Muscle of leg (tissue), 16 donors: ENCODE measurements at places on chromosomes 13 and 19.
A peak's percentile ranks its signal among the peaks of the same experiment; 100 is the strongest.

GRCh38 chr13:65339241-65339640 lies 1890.9 kb downstream of the PCDH9 start:
- DNase-seq, result no peak

GRCh38 chr19:3958836-3959765 lies 11.8 kb downstream of the DAPK3 start:
- no peak for DNase-seq

GRCh38 chr13:93001866-93002461 lies 224.6 kb upstream of the GPC6 start:
- DNase-seq, result no peak

DNA sequence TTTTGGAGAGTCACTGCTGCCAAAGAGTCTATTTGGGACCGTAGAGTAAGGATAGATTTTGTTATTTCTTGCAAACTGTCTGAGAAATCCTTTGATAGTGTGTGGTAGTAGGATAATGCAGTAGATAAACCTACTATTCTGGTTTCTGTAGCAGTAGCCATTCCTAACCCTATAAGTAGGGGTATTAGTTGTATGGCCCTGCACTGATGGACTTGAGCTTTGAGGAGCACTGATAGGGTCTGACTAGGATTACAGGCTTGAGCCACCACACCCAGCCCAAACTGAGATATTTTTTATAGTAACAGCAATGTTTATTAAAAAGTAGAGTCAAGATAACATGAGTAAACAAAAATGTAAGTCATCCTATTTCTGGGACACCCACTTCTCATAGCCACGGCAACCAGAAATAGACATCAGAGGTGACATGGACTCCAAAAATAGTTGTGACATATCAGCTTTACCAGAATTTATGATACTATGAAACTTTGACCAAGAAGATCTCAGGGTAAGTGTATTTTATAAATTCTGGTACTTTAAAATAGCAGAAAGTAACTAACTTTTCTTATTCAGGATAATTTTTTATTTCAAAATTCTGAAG lies 479.1 kb downstream of the SUCLA2 start:
- no peak for DNase-seq

- no peak for DNase-seq
Measured at GRCh38 chr19:1483131-1483978, 4.3 kb upstream of the C19orf25 start.

DNA sequence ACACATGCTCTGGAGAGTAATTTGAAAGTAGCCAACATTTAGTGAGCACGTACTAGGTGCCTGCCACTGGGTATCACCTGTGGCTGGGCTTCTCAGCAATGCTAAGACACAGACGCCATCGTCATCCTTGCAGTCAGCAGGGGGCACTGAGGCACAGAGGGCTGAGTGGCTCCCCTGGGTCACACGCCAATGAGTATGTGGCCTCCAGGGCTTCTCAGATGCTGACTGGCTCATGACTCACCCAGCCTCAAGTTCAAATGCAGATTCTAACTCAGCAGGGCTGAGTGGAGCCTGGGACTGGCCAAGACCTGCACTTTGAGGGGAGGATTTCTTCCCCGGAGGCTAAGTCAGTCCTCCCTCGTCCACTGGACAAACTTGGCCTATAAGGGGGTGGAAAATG lies 115.1 kb upstream of the CACNA1A start:
- DNase-seq, result no peak

DNA sequence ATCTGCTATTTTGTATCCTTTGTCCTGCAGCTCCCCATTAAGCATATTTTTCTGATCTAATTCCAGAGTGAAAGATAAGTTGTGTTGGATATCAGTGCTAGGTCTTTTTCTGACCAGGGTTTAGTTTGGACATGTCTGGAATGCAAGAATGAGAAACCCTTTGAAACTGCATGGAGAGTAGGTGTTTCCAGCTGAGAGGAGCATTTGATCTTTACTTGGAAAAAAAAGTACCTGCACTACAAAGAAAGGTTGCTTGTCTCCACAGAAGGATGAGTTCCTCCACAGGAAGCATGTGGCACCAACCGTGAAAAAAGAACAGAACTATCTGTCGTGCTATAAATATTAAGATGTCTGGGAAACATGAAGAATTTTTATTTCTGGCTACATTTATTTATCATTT lies 36.6 kb upstream of the MED4 start:
- DNase-seq, result no peak

GRCh38 chr19:48244281-48244680 lies 11.4 kb downstream of the CARD8 start:
- no peak for DNase-seq

DNA sequence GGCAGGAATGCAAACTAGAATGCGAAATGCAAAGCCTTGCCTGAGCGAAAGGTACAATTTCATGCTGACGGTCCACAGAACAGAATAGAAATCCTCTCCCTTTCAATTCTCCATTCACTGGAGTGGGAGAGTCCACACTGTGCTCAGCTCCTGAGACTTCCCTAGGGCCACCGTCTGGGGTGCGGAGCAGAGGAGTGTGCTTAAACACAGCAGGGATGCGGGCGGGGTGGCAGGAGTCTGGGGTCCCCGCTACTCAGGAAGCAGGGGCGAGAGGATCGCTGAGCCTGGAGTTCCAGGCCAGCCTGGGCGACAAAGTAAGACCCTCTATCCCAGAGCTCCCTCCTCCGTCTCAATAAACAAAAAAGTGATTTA lies 552 bp upstream of the ZNF816 start:
- peak; percentile 33 for DNase-seq

DNA sequence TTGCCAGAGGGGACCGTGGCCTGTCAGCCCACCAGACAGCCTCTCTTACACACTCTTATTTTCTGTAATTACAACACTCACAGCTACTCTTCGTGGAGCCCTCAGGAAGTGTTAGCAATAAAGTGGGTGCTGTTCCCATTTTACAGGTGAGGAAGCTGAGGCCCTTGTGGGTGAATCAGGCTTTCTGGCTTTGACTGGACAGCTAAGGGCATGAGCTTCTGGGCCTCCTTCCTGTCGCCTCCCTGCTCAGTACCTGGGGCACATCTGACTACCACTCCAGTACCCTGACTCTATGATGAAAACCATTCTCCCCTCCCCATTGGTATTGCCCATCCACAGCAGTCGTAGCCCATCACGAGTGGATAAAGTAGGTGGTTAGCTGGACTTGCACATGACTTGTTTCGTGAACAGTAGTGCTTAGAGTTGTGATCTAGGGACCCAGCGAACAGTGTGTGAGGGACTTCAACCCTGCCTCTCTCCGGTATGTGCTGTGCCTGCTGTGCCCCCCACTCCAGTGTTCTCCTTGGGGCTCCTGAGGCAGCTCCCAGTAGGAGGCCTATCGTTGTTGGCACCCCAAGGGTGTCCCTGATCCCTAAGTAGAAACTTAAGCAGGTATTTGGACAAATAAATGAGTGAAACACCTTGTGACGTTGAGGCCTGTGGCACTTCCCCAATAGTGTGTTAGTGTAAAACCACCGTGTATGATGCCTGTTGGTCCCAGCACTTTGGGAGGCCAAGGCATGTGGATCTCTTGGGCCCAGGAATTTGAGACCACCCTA lies 38.6 kb downstream of the GATAD2A start:
- no peak for DNase-seq

DNA sequence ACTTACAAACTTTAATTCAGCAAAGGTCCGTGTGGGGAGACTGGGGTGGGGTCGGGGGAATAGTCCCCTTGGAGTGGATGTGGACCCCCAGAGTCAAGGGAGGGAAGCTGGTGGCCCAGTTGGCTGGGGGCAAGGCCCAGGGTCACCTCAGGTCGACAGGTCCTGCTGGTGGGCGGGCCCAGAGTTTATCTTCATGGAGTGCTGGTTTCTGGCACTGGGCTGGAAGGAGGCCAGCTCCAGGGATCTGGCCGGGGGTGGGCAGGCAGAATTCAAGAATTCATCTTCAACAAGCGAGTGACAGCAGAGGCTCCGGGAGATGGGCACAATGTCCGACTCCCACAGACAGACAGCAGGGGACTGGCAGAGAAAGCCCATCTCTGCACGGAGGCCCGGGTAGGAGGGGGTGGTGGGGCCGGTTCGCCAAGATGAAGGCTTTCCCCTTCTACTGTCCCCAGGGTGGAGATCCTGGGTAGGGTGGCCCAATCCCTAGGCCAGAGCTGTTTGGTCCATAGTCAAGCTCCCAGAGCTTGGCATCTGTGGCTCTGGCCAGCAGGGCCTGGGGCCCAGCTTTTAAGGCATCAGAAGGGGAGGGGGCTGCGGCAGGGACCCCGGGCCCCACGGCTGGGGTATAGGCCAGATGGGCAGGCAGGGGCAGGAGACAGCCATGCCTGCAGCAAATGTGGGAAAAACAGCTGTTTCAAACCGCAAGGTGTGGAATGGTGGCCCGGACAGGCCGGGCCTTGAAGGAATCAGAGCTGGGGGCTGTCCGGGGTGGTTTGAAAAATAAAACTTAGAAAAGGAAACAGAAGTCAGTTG lies 622 bp upstream of the FDX2 start:
- no peak for DNase-seq

DNA sequence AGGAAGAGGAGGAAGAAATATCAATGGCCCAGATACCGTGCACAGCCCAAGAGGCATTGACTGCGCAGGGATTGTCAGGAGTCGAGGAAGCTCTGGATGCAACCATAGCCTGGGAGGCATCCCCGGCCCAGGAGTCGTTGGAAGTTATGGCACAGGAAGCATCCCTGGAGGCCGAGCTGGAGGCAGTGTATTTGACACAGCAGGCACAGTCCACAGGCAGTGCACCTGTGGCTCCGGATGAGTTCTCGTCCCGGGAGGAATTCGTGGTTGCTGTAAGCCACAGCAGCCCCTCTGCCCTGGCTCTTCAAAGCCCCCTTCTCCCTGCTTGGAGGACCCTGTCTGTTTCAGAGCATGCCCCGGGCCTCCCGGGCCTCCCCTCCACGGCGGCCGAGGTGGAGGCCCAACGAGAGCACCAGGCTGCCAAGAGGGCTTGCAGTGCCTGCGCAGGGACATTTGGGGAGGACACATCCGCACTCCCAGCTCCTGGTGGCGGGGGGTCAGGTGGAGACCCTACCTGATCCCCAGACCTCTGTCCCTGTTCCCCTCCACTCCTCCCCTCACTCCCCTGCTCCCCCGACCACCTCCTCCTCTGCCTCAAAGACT lies 36.0 kb downstream of the KEAP1 start:
- no peak for DNase-seq

GRCh38 chr13:26463296-26463695 lies 94.2 kb upstream of the WASF3 start:
- DNase-seq, result no peak

- peak; percentile 86 for DNase-seq
Measured at GRCh38 chr19:947707-948539, 22.1 kb downstream of the ARID3A start.

- peak; percentile 94 for DNase-seq
Measured at GRCh38 chr19:29666578-29667386, 1.5 kb downstream of the PLEKHF1 start.

DNA sequence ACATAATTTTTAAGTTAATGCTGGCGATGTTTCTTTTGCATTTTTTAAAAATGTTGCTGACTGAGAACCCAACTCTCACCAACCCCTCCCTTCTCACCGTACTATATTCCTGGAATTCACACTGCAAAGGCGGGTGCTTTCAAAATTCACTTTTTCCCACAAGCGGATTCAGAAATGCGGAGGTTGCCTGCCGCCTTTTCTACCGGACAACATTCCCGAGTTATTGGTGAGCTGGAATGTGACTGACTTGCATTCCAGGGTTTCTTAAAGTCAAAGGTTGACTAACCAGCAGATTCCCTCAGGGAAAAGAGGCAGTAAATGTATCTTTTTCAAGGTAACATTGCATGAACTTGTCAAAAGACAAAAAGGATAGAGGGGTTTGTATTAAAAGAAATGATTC lies 113.3 kb downstream of the RAB20 start:
- DNase-seq, result no peak

GRCh38 chr13:107518292-107518691 lies 697.0 kb downstream of the LIG4 start:
- peak; percentile 11 for DNase-seq

- no peak for DNase-seq
Measured at GRCh38 chr19:13670846-13671245, 93.5 kb upstream of the MRI1 start.

DNA sequence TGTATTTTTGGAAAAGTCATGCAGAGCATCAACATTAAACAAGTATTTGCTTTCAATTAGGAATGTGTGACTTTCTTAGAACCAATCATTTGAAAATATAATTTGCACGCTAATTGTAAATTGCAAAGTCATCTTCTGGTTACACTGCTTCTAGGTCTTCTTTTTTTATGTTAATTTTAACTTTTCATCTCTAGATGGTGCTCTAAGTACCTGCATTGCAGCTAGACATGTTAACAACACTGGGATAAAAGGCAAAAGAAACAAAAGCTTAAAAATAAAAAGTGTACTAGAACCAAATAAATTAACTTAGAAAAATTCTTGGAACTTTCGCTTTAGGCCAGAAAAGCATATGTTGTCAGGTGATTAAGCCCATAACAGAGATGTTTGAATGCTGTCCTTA lies 2758.2 kb downstream of the PCDH9 start:
- DNase-seq, result peak; percentile 69

DNA sequence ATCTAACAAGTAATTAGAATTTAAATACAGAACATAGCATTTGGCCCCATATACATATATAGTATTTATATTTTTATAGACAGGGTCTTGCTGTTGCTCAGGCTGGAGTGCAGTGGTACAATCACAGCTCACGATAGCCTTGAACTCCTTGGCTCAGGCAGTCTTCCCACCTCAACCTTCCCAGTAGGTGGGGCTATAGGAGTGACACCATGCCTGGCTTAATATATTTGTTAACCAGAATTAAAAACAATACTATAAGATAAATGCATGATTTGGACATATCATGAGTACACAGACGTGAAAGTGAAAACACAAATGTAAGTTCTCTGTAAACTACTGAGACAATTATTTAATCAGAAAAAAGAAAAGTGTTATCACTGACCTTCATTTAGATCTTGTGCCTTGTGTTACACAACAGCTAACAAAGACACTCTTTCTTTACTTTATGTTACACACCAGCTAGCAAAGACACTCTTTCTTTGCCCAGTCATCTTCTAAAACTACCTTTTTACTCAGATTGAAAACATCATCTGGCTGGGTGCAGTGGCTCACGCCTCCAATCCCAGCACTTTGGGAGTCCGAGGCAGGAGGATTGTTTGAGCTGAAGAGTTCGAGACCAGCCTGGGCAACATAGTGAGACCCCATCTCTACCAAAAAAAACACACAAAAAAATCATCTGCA lies 22.6 kb downstream of the CARS2 start:
- peak; percentile 33 for DNase-seq

DNA sequence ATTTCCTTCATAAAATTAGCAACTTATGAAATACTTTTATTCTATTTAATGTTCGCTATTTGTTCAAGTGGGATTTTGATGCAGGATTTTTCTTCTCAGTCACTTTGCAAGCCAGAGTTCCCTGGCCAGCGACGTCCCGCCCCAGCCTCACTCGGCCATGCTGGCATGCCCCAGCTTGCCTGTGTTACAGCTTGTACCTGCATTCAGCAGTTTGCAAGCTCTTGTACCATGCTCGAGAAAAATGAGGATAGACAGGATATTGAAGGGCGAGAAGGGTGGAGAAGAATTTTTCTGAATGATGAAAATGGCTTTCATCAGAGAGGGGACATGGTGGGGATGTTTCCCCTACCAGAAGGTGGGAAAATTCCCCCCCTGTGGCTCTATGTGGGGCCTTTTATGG lies 2180.2 kb upstream of the PCDH20 start:
- no peak for DNase-seq

DNA sequence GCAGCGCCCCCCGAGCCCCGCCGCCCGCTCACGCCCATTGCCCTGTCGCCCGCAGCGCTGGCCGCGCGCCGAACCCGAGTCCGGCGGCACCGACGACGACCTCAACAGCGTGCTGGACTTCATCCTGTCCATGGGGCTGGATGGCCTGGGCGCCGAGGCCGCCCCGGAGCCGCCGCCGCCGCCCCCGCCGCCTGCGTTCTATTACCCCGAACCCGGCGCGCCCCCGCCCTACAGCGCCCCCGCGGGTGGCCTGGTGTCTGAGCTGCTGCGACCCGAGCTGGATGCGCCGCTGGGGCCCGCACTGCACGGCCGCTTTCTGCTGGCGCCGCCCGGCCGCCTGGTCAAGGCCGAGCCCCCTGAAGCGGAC lies 518 bp downstream of the KLF2 start:
- DNase-seq, result no peak
